Heart left ventricle (tissue), 16 donors: ENCODE measurements at places on chromosomes 4 and X. TPM values are rescaled to one million over a fixed set of nuclear protein-coding genes. Genes with fewer than 3 reads are reported as not detected.

- no peak for DNase-seq
These were observed 207.2 kb downstream of the NLGN4X start for GRCh38 chrX:6021316-6022091.

The ASMT gene
- total RNA-seq: not detected

DNA sequence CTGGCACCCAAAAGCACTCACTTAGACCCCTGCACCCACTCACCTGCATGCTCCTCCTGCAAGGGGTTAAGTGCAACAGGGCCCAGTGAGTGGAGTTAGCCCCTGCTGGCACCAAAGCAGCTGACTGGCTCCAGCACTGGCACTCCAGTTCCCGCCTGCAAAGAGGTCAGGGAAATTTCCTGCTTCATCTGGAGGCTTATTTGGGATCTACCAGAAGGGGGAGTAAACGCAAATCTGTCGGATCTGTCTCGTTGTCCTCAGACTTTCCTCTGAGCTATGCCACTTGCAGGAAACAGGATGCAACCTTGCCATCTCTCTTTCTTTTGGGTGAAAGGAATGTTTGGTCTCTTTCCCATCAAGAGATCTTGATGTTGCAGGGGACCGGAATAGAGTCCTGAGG is 435.6 kb downstream of the PCDH10 start:
- DNase-seq: no peak

DNA sequence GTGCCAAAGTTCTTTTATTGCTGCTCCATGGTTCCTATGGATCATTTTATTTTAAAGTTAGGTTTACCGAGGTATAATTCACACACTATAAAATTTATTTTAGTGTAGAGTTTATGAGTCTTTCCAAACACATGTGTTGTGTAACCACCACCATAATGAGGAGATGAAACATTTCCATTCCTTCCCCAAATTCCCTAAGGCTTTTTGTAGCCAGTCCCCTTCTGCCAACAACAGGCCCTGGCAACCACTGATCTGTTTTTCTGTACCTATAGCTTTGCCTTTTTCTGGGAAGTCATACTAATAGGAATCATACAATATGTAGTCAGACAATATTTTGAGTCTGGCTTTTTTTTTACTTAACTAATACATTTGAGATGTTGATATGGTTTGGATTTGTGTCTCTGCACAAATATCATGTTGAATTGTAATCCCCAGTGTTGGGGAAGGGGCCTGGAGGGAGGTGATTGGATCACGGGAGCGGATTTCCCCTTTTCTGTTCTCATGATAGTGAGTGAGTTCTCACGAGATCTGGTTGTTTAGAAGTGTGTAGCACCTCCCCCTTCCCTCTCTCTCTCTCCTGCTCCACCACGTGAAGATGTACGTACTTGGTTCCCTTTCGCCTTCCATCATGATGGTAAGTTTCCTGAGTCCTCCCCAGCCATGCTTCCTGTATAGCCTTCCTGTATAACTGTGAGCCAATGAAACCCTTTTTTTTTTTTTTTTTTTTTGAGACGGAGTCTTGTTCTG is 59.6 kb upstream of the DHX15 start:
- no peak for DNase-seq

DNA sequence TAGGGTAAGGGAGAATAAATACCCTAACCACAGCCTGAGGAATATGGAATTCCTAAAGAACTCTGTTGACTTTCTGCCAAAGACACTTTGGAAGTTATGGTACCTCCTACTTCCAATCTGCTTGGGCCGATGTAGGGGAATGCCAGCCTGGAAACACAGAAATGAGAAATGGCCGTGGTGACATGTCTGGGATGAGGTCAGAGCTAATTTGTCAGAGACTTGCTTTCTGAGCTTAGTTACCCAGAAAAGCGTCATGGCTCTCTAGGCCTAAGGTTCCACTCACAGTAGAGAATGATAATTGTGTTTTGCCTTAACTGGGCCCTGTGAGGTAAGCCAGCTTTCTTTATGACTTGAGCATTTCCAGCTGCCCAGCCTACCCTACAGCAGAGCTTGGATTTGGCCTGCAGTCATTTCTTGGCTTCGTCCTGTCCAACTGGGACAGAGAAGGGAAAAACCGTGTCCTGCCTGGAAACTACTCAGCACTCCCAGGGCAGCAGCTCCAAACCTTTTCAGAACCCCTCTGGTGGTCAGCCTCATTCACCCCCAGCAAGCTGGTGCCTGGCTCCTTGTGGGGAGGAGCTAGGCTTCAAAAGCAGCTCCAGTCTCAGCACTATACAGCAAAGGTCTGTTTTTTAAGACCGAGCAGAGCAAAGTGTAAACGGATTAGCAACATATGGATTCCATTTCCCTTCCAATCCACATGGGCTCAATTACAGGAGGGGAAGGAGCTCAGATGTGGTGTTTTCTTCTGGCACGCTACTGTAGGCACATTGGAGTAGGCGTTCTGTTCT is 92.3 kb downstream of the RLIM start:
- peak; percentile 16 for DNase-seq
